SHP77 (cell line): ENCODE measurements at places on chromosomes 16 and 17.
A peak's percentile ranks its signal among the peaks of the same experiment; 100 is the strongest.

GRCh38 chr17:60750640-60751039, 73.0 kb downstream of the BCAS3 start:
- DNase-seq, result no peak

- no peak for DNase-seq
Observed at GRCh38 chr17:31926100-31926729, 10.6 kb upstream of the SUZ12 start.

DNA sequence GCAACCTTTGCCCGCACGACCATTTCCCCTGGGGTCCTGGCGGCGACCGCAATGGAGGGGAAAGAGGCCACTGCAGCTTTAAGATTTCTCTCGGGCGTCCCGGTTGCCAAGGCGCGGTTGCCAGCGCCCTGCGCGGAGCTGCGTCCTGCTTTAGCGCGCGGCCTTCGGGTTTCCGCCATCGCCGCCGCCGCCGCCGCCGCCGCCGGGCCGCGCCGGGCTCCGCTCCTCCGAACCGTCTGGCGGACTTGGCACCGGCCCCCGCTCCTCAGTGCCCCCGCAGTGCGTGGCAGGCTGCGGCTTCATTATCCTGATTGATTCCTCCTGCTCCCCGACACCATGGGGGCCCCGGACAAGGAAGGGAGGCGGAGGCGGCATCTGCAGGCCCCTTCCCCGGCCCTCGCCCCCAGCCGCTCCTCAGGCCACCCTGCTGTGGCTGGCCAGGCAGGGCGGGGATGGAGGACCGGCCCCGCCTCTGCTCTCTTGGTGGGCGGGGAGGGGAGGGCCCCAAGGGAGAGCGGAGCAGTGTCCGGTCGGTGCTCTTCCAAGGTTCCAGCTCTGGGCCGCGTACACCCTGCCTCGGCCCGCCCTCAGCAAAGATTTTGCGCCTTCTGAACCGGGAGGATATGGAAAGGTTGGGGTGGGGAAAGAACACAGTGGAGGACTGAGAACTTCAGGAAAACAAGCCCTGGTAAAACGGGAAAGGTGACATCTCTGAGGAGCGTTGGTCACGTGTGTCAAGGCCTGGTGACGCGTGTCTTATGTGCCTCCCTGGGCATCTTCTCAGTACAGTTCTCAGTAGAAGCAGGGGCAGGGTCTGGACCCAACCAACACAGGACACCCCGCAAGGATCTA, 34.0 kb downstream of the NEUROD2 start:
- peak; percentile 47 for DNase-seq

- no peak for DNase-seq
Observed at GRCh38 chr16:71626858-71627213, 852 bp downstream of the MARVELD3 start.

DNA sequence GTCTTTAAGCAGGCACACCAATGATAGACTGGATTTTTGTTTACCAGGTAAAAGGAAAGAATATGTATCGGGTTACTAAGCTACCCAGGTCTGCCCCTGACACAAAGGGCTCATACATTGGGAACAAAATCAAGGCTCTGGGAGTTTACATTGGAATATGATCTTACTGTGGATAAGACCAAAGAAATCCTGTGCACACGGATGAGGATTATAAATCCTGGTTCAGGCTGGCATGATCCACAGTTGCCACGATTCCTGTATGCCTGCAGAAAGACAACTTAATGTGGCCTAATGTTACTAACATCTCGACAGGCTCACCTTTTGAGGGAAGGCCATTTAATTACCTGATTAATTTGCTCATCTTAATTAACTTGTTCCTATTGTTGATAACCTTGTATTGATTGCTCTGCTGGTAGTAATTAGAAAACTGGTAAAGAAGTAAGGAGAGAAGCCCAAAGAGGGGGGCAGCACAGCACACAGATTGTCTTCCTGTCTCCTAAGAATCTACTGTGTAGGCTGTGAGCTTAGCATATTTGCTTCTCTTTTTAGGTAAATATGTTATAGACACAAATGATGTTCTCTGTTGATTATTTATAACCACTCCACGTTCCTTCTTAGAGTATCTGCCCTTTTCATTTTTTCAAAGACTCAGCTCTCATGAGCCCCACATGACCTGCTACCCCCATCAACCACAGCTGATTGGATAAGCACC, 51.0 kb upstream of the TOX3 start:
- DNase-seq, result peak; percentile 46

DNA sequence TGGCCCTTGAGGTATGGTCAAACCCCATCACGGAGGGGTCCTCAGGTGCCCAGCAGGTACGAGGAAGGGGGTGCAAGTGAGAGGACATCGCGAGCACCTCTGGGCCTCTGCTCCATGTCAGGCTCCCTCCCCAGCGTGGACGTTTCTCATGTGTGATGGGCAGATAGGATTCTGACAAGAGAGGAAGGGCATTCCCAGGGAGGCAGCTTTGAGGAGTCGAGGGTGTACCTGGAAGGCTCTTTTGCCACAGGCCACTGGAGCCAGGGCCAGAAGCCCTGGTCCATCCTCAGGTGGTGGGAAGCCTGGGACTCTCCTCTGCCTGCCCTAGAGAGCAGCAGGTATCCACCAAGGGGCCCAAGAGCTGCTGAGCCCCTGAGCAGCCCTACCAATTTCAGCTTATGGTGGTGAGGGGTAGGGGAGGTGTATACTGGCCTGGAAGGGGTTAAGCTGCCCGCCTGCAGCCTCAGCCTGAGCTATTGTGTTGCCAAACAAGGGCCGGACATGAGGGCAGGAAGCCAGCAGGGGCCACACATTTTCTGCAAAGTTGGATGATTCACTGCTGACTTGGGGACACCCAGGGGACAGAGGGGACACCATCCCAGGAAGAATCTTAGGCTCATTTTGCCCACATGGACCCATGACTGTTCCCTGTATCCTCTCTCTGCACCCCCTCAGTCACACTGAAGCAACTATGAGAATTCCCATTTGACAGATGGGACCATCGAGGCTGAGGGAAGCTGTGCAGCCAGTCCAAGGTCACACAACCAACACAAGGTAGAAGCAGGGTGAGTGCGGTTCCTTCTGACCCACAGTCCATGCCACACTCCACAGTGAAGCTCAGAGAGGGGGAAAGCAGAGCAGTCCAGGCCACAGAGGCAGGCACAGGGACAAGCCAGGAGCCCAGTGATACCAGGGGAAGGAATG, 1.7 kb downstream of the CDH5 start:
- no peak for DNase-seq

DNA sequence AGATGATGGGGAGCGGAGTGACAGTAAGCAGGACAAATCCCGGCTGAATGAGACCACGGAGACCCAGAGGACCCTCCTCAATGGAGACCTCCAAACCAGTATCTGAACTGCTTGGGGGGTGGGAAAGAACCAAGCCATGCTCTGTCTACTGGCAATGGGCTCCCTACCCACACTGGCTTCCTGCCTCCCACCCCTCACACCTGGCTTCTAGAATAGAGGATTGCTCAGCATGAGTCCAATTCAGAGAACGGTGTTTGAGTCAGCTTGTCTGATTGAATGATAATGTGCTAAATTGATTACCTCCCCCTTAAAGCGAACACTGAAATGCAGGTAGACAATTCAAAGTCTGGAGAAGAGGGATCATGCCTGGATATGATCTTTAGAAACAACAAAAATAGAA, 5.5 kb downstream of the SSTR2 start:
- no peak for DNase-seq

- no peak for DNase-seq
Observed at GRCh38 chr16:86854058-86854621, 275.8 kb downstream of the FOXL1 start.
